ENCODE measurements at places on chromosomes 6 and 20. TPM values are rescaled to one million over a fixed set of nuclear protein-coding genes. Genes with fewer than 3 reads are reported as not detected.

The MYCT1 gene
- 184 TPM for total RNA-seq

The BPIFA1 gene
- not detected for total RNA-seq

The CAGE1 gene
- under 0.01 TPM for total RNA-seq

The TINAG gene
- not detected for total RNA-seq

The IL17F gene
- not detected for total RNA-seq

The MARCKS gene
- 239 TPM for total RNA-seq

The APOM gene
- not detected for total RNA-seq

The SLC13A3 gene
- 0.43 TPM for total RNA-seq

The ANKRD6 gene
- total RNA-seq: 9.1 TPM

The ETV7 gene
- total RNA-seq: 0.14 TPM

The CGAS gene
- total RNA-seq: 11.3 TPM

The PGBD1 gene
- total RNA-seq: 9.1 TPM

The TSPO2 gene
- total RNA-seq: not detected

The SLC18B1 gene
- total RNA-seq: 13.4 TPM

The FAM217A gene
- total RNA-seq: not detected

The SSR1 gene
- 200 TPM for total RNA-seq

The TRIM40 gene
- total RNA-seq: not detected

The LTV1 gene
- 32.5 TPM for total RNA-seq

The NRSN1 gene
- not detected for total RNA-seq
